RPMI8226 (cell line): ENCODE measurements at places on chromosomes 12 and 14.

DNA sequence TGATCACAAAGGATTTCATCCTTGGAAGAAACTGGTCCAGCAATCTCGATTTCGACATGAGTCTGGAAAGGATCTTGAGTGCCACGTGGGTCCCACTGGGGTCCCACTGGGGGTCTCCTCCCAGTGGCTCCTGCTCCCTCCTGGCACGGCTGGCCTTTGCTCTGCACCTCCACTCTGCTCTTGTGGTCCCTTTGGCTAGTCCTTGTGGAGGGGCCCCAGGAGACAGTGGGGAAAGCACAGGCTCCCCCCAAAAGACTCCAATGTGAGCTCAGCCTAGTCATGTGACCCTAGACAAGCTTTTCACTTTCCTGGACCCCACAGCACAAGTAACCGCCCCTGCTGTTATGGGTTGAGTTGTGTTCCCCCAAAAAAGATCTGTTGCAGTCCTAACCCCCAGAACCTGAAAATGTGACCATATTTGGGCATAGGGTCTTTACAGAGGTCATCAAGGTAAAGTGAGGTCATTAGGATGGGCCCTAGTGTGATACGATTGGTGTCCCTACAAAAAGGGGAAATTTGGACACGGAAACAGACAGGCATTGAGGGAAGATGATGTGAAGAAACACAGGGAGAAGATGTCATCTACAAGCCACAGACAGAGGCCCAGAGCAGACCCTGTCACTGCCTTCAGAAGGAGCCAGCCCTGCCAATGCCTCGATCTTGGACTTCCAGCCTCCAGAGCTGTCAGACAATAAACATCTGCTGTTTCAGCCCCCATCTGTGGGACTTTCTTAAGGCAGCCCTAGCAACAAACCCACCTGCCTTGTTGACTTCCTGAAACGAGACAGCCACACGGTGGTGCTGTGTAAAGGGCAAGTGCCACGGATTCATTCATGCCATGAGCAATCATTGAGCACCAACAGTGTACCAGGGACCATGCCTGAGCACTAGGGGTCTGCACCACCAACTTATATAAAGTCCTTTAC is 23.8 kb upstream of the PPP2R5C start:
- DNase-seq = no peak

DNA sequence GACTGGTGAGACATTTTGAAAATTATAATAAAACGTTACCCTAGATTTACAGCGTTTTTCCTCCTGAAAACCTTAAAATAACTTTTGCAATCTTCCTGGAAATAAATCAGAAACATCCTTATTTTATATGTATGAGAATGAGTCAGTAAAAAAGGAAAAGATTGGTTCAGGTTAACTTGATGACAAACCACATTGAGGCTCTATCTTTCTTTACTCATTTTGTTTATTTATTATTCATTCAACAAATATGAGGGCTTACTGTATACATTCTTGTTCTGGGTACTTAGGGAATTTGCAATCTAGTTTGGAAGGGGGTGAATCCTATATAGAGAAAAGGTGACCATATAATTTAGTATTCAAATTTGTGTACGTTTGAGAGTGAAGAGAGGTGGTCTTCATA is 156.6 kb downstream of the UNC79 start:
- no peak for DNase-seq

- peak; percentile 69 for DNase-seq
These were observed 22.3 kb downstream of the HDAC7 start for GRCh38 chr12:47797441-47797840.

- DNase-seq = no peak
These were observed 521.2 kb upstream of the TBX3 start for GRCh38 chr12:115204957-115205754.
